ENCODE measurements at places on chromosomes 4 and X.

- DNase-seq, result no peak
Measured at GRCh38 chr4:106677213-106677612, 308.6 kb upstream of the GIMD1 start.

GRCh38 chr4:87006426-87006675 is 71.5 kb downstream of the AFF1 start:
- no peak for DNase-seq

GRCh38 chr4:8427761-8428287 is 12.7 kb downstream of the ACOX3 start:
- DNase-seq, result no peak

- no peak for DNase-seq
Measured at GRCh38 chr4:189436207-189436606, 504.5 kb upstream of the FRG1 start.

- DNase-seq, result no peak
Measured at GRCh38 chrX:12488771-12489170, 302.4 kb upstream of the PRPS2 start.

DNA sequence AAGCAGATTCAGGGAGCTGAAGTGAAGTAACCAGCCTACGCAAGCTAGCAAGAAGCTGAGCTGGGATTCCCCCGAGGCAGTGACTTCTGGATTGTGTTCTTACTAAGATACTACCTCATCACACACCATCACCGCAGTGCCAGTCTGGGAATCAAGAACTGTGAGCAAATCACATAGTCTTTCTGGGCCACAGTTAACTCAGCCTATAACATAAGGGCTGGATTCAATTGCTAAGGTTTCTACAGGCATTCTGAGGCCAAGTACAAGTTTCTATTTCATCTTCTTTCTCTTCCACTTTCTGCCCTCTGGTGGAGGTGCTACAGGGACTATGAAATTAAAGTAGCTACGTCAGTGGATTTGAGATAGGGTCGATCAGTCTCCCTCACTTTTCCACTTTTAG is 1.4 kb upstream of the CORIN start:
- no peak for DNase-seq

GRCh38 chrX:39928704-39929378 is 168.9 kb downstream of the BCOR start:
- DNase-seq, result no peak

- no peak for DNase-seq
Measured at GRCh38 chrX:123425904-123426303, 241.8 kb downstream of the GRIA3 start.

- DNase-seq, result no peak
Measured at GRCh38 chr4:111435986-111436744, 709.1 kb upstream of the FAM241A start.

- no peak for DNase-seq
Measured at GRCh38 chr4:132094017-132094416, 1055.1 kb upstream of the PCDH10 start.

GRCh38 chr4:108170631-108171338 is 2.1 kb upstream of the LEF1 start:
- no peak for DNase-seq

- no peak for DNase-seq
Measured at GRCh38 chrX:37349221-37350033, at the start of gene PRRG1. Gene PRRG1, plus strand, starts transcription at chrX:37349364. Its CDS starts 56,886 bp downstream, at chrX:37406250.

- DNase-seq, result no peak
Measured at GRCh38 chr4:123613586-123614344, 217.2 kb downstream of the SPRY1 start.

DNA sequence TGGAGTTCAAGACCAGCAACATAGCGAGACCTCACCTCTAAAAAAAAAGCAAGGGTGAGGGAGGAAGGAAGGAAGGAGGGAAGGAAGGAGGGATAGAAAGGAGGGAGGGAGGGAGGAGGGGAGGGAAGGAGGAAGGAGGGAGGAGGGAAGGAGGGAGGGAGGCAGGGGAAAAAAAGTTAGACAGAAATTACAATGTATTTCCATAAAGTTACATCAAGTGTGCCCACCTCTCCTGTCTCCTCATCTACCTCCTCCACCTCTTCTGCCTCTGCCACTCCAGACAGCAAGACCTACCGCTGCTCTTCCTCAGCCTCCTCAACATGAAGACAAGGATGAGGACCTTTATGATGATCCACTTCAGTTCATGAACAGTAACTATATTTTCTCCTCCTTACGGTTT is 8.3 kb downstream of the LIN54 start:
- no peak for DNase-seq

GRCh38 chrX:41329101-41329500 is 4.9 kb upstream of the DDX3X start:
- DNase-seq, result no peak

DNA sequence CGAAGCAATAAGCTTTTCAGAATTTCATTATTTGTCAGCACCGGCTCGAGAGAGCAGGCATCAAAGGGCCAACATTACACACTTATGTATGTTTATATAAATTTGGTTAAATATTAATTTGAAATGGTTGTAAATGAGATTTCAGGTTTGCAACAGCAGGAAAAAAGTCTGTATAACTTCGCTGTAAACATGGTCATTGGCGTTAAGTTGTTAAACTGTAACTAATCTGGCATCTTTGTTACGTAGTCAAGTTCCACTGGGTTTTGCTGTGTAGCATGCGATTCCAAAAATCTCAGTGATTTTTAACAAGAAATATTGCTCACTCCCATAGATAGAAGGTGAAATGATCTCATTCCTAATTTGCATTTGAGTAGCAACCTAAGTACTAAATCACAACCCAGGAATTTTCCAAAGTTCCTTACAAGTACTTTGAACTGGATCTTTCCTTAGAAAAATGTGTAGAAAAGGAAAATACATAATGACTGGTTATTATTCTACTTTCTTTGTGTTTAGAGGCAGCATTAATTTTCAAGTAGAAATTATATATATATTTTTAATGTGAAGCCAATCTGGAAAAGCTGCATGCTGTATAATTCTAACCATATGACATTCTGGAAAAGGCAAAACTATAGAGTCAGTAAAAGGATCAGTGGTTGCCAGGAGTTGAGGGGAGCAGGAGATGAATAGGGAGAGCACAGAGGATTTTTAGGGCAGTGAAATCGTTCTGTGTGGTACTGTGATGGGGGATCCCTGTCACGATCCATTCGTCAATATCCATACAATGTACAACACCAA is 222.1 kb downstream of the CBR4 start:
- no peak for DNase-seq

GRCh38 chr4:128553686-128554515 is 255.6 kb upstream of the JADE1 start:
- no peak for DNase-seq

DNA sequence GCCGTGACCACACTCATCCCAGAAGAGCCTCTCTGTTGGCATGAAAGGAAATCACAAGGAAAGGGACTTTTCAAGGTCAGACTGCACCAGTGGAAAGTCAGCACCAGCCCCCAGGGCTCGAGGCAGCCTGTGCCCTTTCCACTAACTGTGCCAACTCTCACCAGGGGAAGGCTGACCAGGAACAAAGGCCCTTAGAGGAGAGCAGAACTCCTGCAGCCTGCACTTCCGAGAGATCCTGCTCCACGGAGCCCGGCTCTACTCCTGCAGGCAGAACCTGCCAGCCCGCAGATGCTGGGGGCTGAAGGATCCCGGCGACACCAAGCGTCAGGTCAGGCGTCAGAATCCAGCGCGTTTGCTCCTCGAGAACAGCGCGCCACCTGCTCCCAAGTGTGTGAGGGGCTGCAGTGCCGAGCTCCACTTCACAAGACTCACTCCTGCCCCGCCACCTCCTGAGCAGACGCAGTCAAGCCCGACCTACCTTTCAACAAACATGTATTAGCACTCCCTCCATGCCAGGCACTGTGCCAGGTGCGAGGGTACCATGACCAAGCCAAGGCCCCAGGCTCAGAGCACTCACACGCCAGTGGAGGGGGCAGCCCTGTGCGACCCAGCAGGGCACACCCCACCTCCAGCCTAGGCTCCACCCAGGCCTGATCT is 13.6 kb upstream of the HELT start:
- no peak for DNase-seq

GRCh38 chr4:152992027-152992426 is 55.9 kb downstream of the FHDC1 start:
- no peak for DNase-seq

GRCh38 chrX:105527759-105528158 is 294.6 kb upstream of the NRK start:
- DNase-seq, result no peak

- DNase-seq, result no peak
Measured at GRCh38 chrX:103442536-103442901, 66.2 kb downstream of the BEX3 start.

- no peak for DNase-seq
Measured at GRCh38 chrX:65750674-65751469, 83.4 kb downstream of the MSN start.

DNA sequence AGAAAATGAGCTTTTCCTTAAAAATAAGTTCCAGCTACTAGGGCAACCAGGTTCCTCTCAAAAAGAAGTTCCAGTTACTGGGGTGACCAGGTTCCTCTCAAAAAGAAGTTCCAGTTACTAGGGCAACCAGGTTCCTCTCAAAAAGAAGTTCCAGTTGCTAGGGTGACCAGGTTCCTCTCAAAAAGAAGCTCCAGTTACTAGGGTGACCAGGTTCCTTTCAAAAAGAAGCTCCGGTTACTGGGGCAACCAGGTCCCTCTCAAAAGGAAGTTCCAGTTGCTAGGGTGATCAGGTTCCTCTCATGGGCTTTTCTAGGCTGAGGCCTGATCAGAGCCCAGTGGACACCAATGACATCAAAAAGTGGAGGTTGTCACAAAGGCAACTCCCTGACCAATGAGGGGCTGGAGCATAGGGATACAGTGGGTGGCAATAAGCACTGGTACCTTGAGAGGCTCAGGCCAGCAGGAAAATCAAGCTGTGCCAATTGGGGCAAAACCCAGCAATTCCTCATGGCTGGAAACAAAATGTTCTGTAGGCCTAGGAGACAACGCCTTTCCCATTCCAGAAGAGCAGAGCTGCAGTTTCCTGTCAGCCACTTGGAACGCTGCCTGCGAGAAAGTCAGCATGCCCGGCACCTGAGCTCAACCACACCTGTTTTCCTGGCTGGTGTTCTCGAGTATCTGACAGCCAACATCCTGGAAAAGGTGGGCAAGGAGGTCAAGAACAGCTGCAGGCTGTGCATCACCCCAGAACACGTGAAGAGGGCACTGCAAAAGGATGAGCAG is 12.3 kb upstream of the SYTL5 start:
- no peak for DNase-seq

DNA sequence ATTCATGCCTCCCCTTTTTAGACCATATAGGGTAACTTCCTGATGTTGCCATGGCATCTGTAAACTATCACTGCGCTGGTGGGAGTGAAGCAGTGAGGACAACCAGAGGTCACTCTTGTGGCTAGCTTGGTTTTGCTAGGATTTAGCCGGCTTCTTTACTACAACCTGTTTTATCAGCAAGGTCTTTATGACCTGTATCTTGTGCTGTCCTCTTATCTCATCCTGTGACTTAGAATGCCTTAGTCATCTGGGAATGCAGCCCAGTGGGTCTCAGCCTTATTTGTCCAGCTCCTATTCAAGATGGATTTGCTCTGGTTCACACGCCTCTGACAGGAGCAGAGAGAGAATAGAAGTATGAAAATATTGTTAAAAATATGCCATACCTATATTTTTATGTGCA is 355.7 kb downstream of the ADGRL3 start:
- no peak for DNase-seq

DNA sequence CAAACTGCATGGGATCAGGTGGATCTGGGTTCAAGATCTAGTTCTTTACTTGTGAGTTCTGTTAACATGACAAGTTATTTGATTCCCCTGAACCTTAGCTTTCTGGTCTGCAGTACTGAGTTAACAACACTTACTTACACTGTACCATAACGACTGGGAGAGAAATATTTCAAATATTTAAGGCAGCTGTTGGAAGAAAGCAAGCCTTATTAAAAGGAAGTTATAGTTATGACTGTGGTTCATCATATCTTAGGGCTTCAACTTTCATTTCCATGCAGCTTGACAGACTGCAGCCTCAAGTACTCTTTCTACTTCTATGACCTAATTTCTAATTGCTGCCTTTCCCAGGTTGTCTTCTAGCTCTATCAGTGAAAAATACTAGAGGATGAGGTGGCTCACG is 40.0 kb upstream of the PDGFRA start:
- no peak for DNase-seq

DNA sequence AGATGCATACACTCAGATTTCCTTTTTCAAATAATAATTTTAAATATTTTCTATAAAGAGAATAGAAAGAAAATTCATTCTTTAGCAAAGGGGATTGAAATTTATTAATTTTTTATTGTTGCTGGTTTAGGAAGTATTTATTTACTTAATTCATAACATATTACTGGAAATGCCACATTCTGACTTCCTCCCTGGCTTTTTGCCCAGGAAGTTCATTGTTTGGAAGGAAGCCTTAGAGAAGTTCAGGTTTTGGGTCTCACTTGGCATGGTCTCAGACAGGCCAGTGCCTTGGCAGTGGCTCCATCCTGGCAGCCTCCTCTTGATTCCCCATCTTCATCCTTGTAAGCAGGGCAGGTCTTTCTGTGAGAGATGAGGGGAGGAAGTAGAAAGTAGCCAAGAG is 50.5 kb downstream of the IL15 start:
- DNase-seq, result no peak

DNA sequence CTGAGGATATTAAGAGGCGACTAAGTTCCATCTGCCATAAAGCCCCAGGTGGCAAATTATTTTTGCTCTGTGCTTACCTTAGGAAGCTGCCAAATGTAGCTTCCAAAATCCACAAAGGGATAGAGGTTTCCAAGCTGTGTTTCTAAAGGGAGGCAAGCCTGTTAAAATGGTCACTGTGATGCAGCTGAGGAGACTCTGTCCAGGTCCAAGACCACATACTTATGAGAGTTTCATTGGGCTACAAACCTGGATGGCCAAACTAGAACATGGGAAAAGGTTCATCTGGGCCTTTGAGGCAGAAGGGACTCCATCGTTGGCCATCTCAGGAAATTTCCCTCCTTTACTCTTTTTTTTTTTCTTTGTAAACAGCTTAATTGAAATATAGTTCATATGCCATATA is 306.9 kb upstream of the FGF13 start:
- DNase-seq, result no peak

DNA sequence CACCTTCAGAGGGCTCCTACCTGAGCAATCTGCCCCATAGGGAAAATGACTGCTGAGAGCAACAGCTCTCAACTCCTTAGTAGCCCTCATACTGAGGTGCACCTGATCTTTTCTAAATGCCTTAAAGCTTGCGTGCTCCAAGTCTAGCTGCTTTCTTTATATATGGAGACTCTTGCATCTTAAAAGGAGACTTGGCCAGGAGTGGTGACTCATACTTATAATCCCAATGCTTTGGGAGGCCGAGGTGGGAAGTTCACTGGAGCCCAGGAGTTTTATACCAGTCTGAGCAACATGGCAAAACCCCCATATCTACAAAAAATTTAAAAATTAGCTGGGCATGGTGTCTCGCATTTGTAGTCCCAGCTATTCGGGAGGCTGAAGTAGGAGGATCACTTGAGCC is 78.1 kb upstream of the TRIM2 start:
- no peak for DNase-seq

- no peak for DNase-seq
Measured at GRCh38 chr4:30443289-30443688, 276.9 kb upstream of the PCDH7 start.

GRCh38 chr4:28913466-28913865 is 1806.7 kb upstream of the PCDH7 start:
- DNase-seq, result no peak

- DNase-seq, result no peak
Measured at GRCh38 chrX:122907375-122907774, 276.7 kb upstream of the GRIA3 start.

All from stimulated activated CD8-positive, alpha-beta memory T cell treated with anti-CD3 and anti-CD28 coated beads, Interleukin-7, amount 100 ng/mL, for 48 hours (primary cell).